ENCODE measurements at places on chromosomes 4 and X.

DNA sequence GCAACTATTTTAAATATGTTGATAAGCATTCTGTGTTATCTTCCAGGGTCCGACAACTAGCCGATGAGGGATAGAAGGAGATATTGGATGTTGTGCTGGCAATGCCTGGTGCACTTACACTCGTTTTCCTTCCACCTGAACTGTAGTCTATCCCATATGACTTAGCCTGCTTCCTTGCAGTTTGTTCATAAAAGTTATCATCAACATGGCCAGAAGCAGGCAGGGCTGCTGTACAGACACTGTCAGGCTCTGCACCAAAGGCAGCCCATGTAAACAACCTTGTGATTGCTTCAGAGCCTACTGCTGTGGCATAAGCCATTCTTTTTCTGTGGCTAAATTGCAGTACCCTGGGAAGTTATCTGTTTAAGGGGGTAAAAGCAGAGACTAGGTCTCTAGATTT lies 1.6 kb downstream of the MAPK10 start:
- no peak for DNase-seq

GRCh38 chr4:155473420-155474095 lies 96.8 kb upstream of the MAP9 start:
- no peak for DNase-seq

- no peak for DNase-seq
Observed at GRCh38 chrX:9352694-9353411, 112.0 kb upstream of the TBL1X start.

DNA sequence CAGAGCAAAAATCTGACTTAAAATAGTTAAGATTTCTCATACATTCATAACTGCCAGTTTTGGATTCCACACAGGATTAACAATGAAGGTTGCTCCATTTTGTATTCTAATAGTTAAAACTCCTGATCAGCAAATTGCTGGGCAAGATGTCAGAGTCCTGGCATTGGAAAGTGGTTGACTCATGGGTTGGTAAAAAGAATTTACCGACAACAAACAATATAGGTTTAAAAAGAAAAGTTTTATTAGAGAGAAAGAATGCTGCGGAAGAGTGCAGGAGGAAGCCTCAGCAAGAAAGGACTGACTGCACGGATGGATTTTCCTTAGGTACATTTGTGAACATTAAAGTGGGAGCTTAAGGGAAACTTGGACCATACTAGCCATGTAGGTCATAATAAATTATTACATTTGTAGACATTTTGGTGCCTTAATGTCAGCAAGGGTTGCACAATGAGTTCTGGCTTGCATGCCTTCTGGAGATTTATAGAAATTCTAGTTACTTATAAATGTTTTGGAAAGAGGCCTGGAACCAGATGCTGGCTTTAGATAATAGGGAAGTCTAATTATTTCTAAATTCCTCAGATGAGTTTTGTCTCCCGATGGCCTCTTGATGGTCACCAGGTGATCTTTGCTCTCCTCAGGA lies 25.4 kb upstream of the IL2 start:
- DNase-seq = no peak

DNA sequence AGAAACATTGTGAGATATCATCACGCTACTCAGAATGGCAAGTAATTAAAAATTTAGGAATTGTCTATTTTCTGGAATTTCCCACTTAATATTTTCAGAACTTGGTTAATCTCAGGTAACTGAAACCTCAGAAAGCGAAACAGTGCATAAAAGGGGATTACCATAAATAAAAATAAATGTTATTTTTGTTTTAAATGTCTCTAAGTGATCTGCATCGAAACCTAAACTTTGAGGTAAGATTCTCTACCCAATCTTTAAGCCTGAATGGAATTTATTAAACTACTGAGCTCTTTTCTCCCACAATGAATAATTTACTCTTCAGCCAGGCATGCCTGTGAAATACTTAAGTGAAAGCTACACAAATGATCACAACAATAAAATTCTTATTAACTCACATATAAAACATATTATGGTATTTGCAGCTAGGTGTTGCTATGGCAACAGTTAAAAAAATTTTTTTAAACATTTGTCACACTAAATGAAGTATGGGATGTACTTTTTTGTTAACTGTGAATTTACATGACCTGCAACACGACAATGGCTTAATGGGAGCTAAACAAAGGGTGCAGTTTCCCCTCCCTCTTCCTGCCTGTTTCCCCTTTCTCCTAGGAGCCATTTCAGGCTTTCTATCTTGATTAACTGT lies 220.2 kb upstream of the PRPS2 start:
- DNase-seq = no peak

GRCh38 chrX:40694802-40695201 lies 40.5 kb downstream of the MED14 start:
- DNase-seq = no peak

Data from left kidney (tissue), 8 donors.